Stimulated activated CD8-positive, alpha-beta memory T cell treated with anti-CD3 and anti-CD28 coated beads, Interleukin-2, amount 100 ng/mL, for 48 hours (primary cell): ENCODE measurements at places on chromosomes 3 and 15.

GRCh38 chr3:156151824-156152428 lies 31.5 kb downstream of the KCNAB1 start:
- peak; percentile 26 for DNase-seq

DNA sequence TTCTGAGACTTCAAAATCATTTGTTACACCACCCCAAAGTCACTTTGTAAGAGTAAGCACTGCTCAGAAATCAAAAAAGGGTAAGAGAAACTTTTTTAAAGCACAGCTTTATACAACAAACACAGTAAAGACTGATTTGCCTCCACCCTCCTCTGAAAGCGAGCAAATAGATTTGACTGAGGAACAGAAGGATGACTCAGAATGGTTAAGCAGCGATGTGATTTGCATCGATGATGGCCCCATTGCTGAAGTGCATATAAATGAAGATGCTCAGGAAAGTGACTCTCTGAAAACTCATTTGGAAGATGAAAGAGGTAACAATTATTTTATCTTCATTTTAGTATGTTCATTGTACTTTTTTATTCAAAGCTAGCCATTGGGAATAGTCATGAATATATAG lies 32.6 kb downstream of the BLM start:
- no peak for DNase-seq

- no peak for DNase-seq
Measured at GRCh38 chr15:56261854-56262509, 18.3 kb upstream of the RFX7 start.

- DNase-seq: no peak
Measured at GRCh38 chr15:93835344-93835743, 396.0 kb upstream of the MCTP2 start.

- no peak for DNase-seq
Measured at GRCh38 chr3:10004506-10004905, 17.9 kb upstream of the EMC3 start.

GRCh38 chr3:23601091-23601822 lies 204.5 kb upstream of the UBE2E1 start:
- DNase-seq: no peak

DNA sequence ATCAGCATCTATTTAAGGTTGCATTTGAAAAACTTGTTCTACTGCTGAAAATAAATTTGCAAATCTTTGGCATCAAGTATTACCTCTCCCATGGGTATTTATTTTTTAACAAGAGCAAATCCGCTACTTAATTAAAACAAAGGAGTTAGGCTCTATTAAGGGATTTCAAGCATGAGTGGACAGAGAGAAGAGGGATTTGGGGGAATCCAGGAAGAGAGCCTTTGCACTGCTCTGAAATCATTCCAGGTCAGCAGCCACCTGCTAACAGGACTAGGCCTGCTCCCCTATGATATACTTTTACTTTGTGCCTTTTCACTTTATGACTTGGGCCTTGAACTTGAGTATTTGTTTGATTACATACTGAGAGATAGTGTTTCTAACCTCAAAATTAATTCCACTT lies 57.1 kb downstream of the IQCH start:
- no peak for DNase-seq

GRCh38 chr15:69476704-69477473 lies 24.3 kb downstream of the RPLP1 start:
- no peak for DNase-seq

DNA sequence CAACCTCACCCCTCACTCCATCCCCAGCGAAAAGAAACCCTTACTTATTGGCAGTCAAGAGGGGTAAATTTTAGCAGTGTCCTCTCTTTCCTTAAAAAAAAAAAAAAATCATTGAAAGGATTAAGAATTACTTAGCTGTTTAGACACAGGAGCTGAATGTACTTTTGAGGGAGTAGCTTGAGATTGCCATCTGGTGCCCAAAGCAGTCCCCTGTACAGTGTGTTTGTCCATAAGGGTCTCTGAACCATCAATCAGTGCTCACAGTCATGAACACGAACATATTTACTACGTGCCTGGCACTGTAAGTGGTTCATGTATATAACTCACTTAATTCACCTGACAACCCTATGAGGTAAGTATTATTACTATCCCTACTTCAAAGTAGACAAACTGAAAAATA lies 463.5 kb downstream of the RAP2B start:
- DNase-seq: no peak

DNA sequence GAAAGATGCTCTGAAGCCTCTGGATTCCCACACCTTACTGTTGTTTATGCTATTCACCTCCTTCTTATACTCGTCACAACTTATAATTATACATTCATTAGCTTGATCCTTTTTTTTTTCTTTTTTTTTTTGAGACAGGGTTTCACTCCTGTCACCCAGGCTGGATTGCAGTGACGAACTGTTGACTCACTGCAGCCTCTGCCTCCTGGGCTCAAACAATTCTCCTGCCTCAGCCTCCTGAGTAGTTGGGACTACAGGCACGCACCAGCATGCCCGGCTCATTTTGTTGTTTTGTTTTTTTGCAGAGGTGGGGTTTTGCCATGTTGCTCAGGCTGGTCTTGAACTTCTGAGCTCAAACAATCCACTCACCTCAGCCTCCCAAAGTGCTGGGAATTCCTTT lies 143.6 kb downstream of the PLCL2 start:
- DNase-seq: no peak

- DNase-seq: no peak
Measured at GRCh38 chr3:11034309-11034985, 41.9 kb downstream of the SLC6A1 start.

GRCh38 chr3:167559924-167560323 lies 86.1 kb upstream of the SERPINI2 start:
- DNase-seq: no peak

- DNase-seq: no peak
Measured at GRCh38 chr3:98954242-98954641, 52.7 kb upstream of the DCBLD2 start.

GRCh38 chr15:67172172-67172571 lies 82.3 kb downstream of the AAGAB start:
- DNase-seq: peak; percentile 37

- DNase-seq: no peak
Measured at GRCh38 chr3:192706272-192706671, 21.1 kb downstream of the FGF12 start.

DNA sequence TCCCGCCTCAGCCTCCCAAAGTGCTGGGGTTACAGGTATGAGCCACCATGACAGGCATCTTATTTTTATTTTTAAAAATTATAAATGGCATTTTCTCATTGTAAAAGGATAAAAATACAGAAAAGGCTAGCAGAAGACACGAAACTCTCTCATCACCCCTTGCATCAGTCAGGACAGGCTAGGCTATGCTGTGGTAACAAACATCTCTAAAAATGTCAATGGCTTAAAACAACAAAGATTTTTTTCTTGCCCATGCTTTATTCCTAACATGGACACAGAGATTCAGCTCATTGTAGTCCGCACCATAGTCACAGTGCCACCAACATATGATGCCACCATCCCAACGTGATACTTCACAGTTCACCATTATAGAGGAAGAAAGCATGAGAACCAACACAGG lies 34.0 kb upstream of the SEMA4B start:
- DNase-seq: no peak

- no peak for DNase-seq
Measured at GRCh38 chr3:24582431-24583403, 88.1 kb upstream of the THRB start.

DNA sequence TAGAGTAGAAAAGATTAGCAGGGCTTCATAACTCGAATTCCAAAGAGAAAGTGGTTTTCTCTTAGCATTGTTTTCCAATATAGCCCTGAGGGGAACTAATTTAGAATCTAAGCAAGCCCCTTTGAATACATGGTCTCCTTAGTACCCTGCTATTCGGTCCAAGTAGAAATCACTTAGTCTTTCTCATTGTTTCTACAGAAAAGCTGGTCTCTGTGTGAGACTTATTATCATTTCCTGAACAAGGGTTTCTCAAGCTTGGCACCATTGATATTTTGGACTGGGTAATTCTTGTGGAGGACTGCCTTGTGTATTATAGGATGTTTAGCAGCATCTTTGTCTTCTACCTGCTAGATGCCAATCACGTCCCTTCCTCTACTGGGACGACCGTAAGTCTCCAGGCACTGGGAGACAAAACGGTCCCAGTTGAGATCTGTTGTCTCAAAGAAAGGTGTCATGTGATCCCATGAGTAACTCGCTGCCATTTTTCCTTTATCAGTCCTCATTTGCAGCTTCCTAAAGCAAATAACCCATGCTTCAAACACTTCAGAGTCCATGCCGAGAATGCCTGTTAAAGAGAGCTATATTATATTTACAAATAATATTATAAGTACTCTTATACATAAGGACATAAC lies 230.7 kb upstream of the SLCO3A1 start:
- no peak for DNase-seq
